ENCODE measurements at places on chromosomes 11 and 22.

DNA sequence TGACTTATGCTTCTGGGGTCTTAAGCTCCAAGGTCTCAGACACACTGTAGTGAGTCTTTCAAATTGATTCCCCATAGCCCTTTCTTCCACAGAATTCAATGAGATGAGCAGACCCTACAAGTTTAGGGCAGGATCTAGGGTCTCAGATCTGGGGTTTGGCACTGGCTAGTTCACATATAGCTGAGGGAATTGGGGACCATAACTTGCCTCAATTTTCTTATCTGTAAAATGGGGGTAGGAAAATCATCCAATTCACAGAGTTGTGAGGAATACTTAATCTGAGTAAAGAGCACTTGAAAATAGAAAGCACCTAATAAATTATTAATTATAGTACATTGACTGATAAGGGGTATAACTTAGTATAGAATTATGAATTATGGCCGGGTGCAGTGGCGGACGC, 5.9 kb upstream of the CCDC117 start:
- DNase-seq: no peak

DNA sequence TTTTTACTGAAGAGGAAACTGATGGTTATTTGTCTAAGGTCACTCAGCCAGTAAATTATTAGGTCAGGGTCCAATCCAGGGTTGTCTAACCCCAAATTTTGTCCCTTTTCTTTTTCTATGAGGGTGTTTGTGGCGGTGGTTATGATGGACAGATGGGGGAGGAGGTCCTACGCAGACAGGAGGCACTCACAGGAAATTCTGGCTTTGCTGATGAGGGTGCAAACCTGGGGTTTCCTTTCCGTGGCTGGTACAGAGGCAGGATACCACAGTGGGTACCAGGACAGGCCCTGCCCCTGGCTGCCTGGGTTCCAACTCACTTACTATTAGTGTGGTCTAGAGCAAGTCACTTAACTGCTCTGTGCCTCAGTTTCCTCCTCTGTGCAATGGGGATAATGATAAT, 91.0 kb downstream of the RRM1 start:
- no peak for DNase-seq

GRCh38 chr11:71962428-71963038, 33.7 kb downstream of the RNF121 start:
- no peak for DNase-seq

GRCh38 chr22:19576460-19577421, 52.5 kb upstream of the CLDN5 start:
- no peak for DNase-seq

- no peak for DNase-seq
These were observed 19.8 kb downstream of the OR10D3 start for GRCh38 chr11:124202951-124203350.

DNA sequence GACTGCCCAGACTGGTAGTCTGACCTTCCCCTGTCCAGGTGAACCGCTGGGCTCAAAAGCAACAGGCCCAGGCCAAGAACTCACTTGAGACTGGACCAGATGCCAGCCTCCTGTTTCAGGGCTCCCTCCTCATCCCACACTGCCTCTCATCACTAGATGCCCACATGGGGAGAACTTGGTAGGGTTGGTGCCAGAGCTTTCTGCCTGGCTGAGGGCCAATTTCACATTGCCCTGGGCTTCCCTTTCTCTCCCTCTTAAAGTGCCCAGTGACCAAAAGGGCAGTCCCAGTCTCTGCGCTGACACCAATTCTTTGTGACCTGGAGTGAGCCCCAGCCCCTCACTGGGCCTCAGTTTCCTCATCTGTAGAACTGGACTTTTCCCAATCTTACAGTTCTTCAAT, 41.7 kb downstream of the C11orf58 start:
- DNase-seq: no peak

GRCh38 chr11:105219670-105220069, 80.1 kb upstream of the CARD18 start:
- DNase-seq: no peak

DNA sequence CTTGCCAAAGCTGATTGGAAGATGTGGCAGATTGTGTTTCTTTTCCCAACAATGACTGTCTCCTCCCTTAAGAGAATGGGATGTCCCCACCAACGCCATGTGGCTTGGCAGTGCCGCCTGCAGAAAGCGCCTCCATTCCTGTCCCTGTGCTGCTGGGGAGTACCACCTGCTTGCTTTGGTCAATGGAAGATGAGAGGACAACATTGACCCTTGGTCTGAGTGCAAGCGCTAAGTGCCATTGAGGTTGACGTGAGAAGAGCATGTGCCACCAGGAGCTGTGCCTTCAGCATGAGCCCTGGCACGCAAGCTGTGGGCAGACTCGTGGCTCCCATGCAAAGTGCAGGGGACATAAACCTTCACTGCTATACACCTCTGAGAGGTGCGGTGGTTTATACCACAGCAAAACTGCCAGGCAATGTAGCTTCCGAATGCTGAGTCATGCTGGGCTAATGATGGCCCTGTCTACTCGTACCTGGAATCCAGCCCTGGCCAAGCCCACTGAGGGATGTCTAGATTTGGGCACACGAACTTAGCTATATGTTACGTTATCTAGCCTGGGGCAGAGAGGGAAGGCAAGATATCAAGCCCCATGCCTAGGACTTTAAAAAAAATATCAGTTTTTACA, 41.9 kb downstream of the MYEOV start:
- no peak for DNase-seq

DNA sequence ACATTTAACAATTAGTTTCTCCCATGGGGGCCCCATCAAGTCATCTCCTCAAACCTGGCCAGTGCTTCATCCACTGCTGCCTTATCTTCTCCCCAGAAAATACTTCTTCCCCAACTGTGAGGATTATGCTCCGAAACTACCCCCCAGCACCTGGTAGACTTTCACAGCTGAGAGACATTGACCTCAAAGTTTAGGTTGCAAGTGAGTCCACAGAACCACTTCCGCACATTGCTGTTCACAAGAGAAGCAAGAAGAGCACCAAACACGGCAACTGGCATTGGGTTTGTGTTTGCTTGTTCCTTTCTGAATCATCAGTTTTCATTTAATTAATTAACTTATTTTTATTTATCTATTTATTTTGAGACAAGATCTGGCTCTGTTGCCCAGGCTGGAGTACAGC, 6.1 kb downstream of the MCHR1 start:
- no peak for DNase-seq

GRCh38 chr11:95544095-95544856, 245.3 kb downstream of the FAM76B start:
- DNase-seq: no peak

DNA sequence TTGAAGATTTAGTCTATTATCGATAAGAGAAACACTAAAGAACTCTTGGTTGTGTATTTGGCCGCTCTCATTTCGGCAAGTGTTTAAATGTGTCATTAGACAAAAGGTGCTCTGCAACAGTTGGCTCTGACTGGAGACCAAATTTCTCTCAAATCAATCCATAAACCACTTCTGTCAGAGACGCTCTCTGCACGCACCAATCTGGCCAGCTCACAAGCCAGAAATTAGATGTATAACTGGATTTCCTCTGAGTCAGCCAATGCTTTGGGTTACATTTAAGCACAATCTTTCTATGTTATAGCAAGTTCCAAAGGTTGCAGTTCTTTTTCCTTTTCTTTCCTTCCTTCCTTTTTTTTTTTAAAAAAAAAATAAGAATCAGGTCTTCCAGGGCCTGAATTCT, 17.6 kb upstream of the PARVA start:
- no peak for DNase-seq

GRCh38 chr11:120929090-120929489, 94.8 kb upstream of the TBCEL start:
- peak; percentile 86 for DNase-seq

- no peak for DNase-seq
These were observed 34.1 kb downstream of the NAALAD2 start for GRCh38 chr11:90168571-90168970.

- DNase-seq: peak; percentile 75
These were observed 7.7 kb downstream of the RIN1 start for GRCh38 chr11:66328302-66329144.

DNA sequence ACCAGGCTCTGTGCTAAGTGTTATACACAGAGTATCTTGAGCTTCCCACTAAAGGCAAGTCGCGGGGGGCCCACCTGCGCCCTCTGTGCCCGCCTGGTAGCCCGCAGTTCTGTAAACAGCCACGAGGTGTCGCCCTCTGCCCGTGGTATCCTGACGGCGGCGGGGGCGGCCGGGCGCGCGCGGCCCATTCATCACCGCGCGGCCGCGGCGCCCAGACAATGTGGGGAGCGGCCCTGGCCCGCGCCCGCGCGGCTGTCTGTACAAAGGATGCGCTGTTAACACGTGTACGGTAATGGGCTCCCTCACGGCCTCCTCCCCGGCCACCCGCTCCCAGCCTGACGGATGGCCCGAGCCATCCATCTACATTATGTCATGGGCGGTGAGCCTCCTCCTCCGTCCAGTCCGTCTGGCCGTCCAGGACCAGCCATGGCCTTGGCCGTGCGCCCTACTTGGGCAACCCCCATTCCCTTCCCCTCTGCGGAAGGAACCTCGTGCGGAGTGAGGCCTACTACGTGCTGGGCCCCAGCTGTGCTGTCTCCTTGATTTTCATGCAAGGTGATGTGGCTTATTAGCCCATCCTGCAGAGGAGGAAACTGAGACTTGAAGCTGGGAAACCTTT, 99.4 kb downstream of the MIAT start:
- peak; percentile 71 for DNase-seq

DNA sequence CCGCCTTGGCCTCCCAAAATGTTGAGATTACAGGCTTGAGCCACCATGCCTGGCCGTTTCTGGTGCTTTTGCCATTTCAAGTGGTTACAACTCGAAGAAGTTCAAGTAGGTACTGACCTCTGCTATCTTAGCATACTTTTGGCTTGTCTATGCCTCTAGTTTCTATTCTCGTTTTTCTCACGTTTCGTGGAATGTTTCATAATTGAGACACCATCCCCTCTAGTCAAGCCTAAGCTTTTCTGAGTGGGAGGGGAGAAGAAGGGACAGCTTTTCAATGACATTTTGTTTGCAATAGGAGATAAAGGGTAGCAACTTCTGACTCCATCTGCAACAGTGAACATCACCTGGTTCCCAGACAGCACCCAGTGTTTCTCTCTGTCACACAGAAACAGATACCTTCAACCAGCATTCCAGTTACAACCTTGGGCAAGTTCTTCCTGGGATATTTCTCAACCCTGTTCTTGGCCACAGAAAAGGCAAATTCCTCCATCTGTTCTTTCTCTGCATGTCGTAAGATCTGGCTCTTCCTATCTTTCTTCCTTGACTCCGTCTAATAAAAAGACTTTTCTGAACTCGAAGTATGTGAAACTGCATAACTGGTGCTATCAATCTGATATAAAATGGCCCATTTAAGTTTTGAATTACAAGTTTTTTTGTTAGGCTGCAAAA, 25.5 kb downstream of the DDI1 start:
- DNase-seq: no peak

- DNase-seq: no peak
These were observed 9.4 kb upstream of the PMM1 start for GRCh38 chr22:41598891-41599635.

GRCh38 chr11:64253481-64253880, 2.2 kb downstream of the PLCB3 start:
- DNase-seq: peak; percentile 30

GRCh38 chr11:67436459-67437081, 912 bp downstream of the PTPRCAP start:
- DNase-seq: no peak

- no peak for DNase-seq
These were observed 8.0 kb downstream of the RTCB start for GRCh38 chr22:32404021-32404420.

Data from caudate nucleus (tissue), 63 donors.